CD4-positive, alpha-beta T cell treated with Interleukin-4 for 1 hour (primary cell): ENCODE measurements at places on chromosomes 16 and 17.

GRCh38 chr17:52079496-52079895, 79.0 kb downstream of the CA10 start:
- no peak for DNase-seq

DNA sequence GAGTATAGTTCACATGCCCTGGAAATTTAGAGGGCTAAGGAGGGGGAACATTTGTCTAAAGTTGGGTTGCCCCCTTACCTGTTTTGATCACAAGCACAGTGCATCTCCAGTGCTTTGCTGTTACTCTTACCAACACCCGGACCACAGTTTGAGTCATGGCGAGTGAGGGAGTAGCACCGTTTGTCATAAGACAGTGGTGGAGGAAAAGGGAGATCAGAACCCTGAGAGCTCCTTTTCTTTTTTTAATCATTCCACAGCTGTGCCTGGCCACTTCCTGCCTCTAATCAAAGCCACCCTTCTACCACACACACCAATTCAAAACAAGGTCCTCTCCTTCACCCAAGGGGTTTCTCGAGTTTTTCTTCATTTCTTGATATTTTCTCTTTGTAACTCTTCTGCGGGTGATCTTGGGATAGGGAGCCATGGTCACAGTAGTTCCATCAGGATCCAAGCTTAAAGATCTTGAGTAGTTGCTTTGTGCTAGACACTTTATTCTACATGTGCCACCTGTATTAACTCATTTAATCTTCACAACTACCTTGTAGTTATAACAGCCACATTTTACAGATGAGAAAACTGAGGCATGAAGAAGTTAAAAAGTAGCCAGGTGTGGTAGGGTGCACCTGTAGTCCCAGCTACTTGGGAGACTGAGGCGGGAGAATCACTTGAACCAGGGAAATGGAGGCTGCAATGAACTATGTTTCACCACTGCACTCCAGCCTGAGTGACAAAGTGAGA, 5.0 kb upstream of the MYL4 start:
- peak; percentile 61 for DNase-seq

- no peak for DNase-seq
Measured at GRCh38 chr17:28097901-28098300, 55.4 kb downstream of the NLK start.

DNA sequence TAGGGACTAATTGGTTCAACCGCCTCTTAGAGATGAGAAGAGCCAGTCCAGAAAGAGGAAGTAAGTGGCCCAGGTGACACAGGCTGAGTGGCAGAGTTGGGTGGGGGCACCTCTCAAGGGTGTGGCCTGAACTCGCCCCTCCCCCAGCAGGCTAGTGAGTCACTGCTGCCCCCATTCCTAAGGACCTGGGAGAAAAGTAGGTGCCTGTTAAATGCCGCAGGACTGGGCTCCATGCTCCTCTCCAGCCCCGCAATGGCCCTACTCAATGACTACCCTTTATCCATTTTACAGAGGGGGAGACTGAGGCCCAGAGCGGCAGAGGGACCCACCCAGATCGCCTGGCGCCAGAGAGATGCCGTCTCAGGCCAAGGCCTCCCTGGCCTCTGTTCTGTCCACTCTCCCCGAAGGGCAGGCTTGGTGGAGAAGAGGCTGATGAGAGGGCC, 8.1 kb downstream of the TMEM235 start:
- DNase-seq: peak; percentile 51

DNA sequence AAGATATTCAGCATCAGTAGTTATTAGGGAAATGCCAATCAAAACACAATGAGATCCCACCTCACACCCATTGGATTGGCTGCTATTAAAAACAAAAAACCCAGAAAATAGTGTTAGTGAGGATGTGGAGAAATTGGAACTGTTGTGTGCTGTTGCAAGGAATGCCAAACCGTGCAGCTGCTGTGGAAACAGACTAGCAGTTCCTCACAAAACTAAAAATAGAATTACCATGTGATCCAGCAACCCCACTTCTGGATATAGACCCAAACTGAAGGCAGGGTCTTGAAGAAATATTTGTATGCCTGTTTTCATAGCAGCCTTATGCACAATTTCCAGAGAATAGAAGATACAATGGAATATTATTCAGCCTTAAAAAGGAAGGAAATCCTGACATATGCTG, 46.0 kb downstream of the FOXK2 start:
- no peak for DNase-seq

DNA sequence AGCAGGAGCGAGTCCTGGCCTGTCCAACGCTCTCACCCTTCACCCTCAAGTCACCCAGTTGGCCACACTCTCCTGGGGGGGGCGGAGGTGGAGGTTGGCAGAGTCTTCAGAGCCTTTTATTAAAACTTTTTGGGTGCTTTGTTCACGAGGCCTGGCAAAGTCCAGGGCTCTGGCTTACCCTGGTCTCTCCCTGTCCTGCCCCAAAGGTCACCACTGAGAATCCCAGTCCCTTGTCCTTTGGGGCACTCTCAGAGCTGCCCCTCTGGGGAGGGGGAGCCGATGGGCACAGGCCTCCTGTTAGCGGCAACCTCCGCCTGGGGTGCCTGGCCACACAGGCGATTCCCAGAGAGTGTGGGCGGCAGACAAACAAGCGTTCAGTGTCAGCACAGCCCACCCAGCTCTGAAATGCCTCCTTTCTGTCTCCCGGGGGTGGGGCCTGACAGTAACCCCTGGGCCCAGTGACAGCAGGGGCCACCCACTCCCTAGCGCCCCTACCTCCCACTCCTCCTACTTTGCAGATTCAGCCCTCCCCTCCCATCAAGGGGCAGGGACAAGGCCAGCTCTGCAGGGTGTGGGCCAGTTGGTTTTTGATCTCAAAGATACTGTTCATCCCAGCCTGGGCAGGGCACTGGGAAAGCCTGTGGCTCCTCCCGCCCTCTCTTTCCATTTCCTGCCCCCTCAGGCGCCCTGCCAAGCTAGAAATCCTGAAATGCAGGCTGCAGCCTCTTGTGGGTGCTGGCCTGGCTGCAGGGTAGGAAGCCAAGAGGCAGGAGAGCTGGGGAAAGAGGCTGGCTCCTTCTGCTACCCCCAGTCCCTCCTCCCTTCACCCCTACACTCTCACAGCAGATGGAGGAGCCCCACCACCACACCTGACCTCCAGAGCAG, 36.6 kb upstream of the EMP2 start:
- DNase-seq: no peak

DNA sequence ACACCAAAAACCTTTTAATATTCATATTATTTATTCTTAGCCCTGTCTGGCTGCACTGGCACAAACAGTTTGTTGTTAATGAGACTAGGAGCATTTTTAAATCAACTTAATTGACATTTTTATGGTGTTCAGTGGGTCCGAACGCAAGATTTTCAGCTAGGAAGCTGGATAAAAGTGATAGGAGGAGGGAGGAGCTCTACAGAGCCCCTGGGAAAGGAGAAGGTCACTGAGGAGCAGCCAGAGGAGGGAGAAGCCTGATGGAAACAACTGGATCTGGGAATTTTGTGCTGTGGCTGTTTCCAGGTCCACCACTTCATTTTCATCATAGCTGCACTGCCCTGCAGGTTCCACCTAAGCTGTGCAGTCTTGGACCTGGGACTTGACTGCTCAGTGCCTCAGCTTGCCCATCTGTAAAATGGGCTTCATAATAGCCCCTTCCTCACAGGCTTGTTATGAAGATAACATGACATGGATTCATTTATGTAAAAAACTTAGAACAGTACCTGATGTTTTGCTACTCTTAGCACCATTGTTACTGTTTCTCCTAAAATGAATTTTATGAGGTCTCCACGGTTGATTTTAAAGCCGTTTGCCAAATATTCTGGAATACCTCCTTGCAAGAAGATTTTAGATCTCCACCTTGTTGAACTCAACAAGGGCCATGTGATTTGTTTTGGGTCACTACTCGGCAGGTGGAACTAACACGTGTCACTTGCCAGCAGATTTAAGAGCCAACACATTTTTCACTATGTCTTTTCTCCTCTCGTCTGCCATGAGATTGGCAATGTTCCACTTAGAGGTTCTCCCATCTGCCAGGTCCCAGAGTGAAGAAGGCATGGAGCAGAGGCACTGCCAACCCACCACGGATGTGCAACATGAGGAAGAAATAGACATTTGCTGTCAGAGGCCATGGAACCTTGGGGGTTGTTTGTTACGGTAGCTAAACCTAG, 18.7 kb upstream of the GRIN2A start:
- no peak for DNase-seq

DNA sequence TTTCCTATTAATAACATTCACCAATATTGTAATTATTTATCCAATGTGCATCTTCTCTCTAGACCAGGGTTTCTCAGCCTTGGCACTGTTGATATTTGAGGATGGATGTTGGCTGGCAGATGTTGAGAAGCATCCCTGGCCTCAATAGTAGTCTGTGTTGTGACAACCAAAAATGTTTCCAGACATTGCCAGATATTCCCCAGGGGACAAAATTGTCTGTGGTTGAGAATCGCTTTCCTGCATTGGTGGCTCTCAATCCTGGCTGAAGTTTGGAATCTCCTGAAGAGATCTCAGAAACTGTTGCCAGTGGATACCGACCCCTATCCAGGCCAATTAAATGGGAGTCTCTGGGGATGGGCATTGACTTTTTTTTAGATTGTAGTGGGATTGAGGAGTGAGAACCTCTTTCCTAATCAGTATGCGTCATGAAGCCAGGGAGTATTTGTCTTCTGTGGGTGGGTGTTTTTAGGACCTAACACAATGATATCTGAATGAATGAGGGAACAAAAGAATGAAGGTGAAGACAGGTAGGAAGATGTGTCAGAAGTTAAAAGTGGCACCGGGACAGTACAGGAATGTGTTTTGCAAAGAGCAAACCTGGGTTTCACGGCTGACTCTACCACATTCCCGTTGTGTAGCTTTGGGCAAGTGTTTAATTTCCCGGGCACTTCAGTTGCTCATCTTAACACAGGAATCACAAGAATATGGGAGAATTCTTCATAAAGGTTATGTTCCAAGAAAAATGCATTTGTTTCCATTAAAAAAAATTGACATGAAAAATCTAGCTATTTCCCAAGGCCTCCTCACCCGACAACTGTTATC, 24.3 kb downstream of the HSD17B2 start:
- no peak for DNase-seq

- no peak for DNase-seq
Measured at GRCh38 chr16:54288030-54288834, 1.6 kb upstream of the IRX3 start.

- peak; percentile 23 for DNase-seq
Measured at GRCh38 chr17:77332034-77332971, 191.5 kb downstream of the SEC14L1 start.

- no peak for DNase-seq
Measured at GRCh38 chr16:9885467-9885866, 296.8 kb downstream of the GRIN2A start.
